Right renal pelvis (tissue), 4 donors: ENCODE measurements at places on chromosomes 13 and 19. TPM values are rescaled to one million over a fixed set of nuclear protein-coding genes. Genes with fewer than 3 reads are reported as not detected.

CCDC70 gene
- not detected for polyA plus RNA-seq

GRCh38 chr13:84606616-84607015 is 724.3 kb upstream of the SLITRK1 start:
- no peak for DNase-seq

DNA sequence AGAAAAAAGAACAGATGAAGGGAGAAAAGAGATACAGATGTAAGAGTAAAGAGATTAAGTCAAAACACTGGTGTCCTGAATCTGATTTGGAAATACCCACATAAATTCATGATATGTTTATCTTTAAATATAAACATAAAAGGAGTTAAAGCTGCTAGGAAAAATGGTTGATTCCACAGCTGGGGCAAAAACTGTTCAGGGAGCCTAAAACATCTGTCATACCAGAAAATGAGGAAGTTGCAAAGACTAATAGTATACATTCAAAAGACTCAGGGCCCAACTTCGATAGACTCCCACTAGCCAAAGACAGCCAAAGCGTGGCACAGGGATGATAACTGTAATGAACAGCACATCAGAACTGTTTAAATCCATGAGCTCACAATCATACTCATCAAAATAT is 62.0 kb downstream of the ABCC4 start:
- no peak for DNase-seq

- DNase-seq, result no peak
Measured at GRCh38 chr19:52536448-52536800, 9.0 kb downstream of the ZNF808 start.

MAST1 gene
- polyA plus RNA-seq, result 0.96 TPM

DNA sequence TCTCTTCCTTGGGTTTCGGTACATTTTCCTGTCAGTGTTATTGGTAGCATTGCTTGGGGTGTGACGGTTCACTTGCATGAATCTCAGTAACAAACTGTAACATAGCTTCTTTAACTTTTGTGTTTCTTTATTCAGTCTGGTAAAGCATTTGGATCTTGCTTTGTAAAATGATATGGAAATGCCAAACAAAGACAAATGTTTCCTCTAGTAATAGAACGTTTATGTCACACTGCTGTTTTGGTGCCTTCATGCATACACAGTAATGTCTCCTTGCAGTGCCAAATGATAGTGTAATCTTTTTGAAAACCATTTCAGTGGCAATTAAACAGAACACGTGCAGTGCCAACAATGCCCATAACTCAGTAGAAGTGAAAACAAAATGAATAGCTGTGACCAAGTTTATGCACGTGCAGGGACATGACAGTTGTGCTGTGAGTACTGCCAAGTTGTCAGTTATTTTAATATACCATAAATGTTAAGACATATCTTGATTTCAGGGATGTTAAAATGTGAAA is 110.8 kb downstream of the RXFP2 start:
- DNase-seq, result no peak

NTF4 gene
- 3.5 TPM for polyA plus RNA-seq

GRCh38 chr13:31224963-31225559 is 25.3 kb downstream of the B3GLCT start:
- no peak for DNase-seq

SWSAP1 gene
- polyA plus RNA-seq, result 2.7 TPM

NEK5 gene
- polyA plus RNA-seq, result 3.4 TPM

DNA sequence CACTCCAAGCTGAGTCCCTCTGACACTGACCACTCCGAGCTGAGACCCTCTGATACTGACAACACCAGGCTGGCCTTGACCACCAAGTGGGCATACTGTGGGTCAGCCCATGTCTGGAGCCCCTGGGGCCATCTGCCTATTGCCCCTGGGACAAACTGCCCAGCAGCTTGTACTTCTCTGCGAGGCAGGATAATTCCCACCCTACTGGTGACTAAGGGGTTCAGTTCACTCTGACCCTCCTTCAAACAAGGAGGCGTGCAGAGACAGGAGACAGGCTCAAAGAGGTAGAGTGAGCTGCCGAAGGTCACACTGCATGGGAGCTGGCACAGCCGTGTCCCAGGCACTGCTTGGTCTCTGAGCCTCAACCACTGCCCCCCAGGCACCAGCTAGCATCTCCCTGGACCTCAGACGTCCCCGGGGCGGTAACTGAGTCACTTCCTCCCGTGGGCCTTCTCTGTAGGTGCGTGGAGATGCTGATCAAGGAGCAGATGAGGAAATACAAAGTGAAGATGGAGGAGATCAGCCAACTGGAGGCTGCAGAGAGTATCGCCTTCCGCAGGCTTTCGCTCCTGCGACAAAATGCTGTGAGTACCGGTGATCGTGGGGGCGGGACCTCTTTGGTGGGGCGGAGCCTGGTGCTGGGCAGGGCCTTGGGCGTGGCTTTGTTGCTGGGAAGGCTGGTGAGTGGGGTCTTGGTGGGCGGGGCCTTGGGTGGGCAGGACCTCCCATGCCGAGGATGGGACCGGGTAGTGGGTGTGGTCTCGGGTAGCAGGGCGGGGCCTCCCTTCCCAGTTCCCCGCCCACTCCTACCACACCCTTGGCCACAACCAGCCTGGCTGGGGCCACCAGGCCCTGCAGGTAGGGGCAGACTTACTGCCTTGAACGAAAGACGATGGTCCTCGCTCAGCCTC is 5.8 kb upstream of the USE1 start:
- no peak for DNase-seq

GRCh38 chr13:23680845-23681669 is 110.8 kb downstream of the TNFRSF19 start:
- DNase-seq, result no peak

PRSS57 gene
- 0.40 TPM for polyA plus RNA-seq

MPND gene
- polyA plus RNA-seq, result 22.1 TPM

DNA sequence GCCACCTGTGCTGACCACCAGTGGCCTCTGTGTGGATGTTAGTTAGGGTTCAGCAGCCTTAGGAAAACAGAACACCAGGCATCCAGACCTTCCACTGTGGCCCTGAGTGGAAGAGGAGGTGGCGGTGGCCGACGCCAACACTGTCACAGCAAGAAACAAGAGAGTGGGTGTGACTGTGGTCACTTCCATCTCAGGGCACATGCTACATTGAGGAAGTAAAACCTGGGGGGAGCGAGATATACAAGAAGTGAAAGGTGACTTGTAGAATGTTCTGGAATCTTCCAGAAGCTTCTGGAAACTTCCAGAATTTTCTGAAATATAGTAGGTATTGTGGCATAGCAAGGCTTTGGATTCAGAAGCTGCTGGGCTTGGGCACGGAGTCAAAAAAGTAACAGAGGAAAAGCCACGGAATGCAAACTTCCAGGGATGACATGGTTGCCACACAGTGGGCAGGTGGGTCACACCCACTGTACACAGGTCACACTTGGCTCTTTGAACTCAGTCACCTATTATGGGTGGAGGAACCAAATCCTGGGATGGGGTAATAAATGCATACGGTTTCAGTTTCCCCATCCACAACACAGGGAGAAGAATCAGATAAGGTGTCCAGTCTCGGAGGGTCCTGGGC is 24.3 kb downstream of the GNG7 start:
- no peak for DNase-seq

MBD3L1 gene
- not detected for polyA plus RNA-seq

DNA sequence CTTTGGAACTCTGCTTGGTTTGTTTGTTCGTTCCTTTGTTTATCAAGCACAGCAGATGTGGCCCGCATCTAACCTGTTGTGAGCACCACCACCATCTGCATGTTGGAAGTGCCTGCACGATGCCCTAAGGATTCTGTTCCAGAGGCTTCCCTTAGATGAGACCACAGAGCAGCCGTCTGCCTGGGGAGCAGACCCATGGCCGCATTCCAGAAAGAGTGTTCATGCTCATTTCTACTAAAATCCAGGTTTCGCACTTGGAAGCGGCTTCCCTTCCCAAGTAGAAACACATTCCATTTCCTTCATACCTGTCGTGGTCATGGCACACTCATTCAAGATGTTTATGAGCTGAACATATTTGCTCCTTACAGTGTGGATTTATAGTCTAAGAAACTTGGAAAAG is 27.2 kb downstream of the COL4A2 start:
- DNase-seq, result no peak

DNA sequence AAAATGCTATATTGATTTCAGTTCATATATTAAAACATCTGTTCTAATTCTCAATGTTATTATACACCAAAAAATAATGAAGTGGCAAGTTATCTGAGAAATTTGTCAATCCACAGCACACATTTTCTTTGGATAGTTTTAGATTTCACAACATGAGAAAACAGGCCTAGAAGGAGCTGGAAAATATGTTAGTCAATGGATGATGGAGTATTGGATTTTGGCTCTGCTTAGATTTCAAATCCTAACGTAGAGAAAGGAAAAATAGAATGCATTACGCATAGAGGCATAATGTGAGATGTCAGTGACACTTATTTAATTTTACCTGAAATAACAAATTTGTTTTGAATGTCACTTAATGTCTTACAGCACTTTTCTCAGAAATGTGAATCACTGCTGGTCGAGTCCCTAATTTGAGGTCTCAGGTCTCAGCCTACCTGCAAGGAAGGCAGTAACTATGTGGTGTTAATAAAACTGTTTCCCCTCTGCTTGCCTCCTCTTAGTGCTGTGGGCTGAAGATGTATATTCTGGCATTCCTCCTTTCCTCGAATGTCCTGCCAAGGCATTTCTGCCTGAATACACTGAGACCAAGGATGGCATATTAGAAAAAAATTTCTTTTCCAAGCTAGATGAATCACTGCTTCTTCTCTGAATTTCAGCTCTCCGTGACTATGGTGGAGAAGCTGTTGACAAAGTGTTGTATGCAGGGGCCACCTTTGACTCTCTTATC is 232.4 kb downstream of the POSTN start:
- no peak for DNase-seq

GRCh38 chr19:27722625-27723024 is 1490.3 kb downstream of the UQCRFS1 start:
- DNase-seq, result no peak

ADGRE1 gene
- 0.10 TPM for polyA plus RNA-seq

- DNase-seq, result no peak
Measured at GRCh38 chr13:75196147-75196837, 285.7 kb downstream of the TBC1D4 start.

- no peak for DNase-seq
Measured at GRCh38 chr19:11478167-11479089, 2.4 kb downstream of the ELAVL3 start.

ZNF66 gene
- polyA plus RNA-seq, result 4.8 TPM

GRCh38 chr13:34307607-34308006 is 489.7 kb downstream of the RFC3 start:
- no peak for DNase-seq

- DNase-seq, result peak; percentile 99
Measured at GRCh38 chr19:18919086-18919899, at the start of the genes COPE and DDX49. COPE (minus strand) TSS chr19:18919387; CDS start chr19:18919348, 39 bp downstream. DDX49 (plus strand) TSS chr19:18919715; CDS start chr19:18919742, 27 bp downstream.

GRCh38 chr13:29718694-29719093 is 123.2 kb upstream of the SLC7A1 start:
- no peak for DNase-seq
